Hematopoietic multipotent progenitor cell treated with erythropoietin and hydrocortisone succinate and interleukin-3 and kit ligand, for 8 days (in vitro differentiated cells): ENCODE measurements at places on chromosomes 16 and 17.

DNA sequence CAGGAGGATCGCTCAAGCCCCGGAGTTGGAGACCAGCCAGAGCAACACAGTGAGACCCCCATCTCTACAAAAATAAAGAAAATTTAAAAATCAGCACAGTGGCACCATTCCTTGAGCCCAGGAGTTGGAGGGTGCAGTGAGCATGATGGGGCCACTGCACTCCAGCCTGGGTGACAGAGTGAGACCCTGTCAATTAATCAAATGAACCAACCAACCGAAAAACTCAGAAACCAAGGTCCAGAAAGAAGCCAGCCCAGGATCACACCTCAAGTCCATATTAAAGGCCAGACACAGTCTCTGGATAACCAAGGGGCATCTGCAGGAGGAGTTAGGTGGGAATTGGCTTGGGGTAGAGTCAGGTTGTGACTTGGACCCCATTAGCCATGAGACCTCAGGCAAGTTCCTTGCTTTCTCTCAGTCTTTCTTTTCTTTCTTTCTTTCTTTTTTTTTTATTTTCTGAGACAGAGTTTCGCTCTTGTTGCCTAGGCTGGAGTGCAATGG, 2.4 kb downstream of the HSD17B1 start:
- no peak for DNase-seq

DNA sequence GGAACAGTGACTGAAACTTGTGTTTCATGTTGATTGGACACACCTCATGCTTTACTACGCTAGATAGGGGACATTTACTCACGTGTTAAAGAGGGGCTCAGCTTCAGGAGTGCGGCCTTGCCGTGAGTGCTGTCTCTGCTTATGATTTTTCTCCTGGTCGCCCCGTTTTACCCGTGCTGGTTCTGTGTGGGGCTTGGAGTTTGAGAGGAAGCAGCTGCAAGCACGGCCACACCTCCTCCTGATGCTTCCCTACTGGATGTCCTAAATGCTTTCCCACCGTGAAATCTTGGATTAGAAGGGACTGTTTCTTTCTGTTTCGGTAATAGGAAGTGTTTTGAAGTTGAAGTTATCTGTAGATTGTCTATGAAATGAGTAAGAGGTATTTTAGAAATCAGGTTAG, 54.0 kb upstream of the ZNF750 start:
- DNase-seq, result no peak

GRCh38 chr17:67021196-67021595, 23.2 kb upstream of the CACNG1 start:
- no peak for DNase-seq

GRCh38 chr17:80999536-81000333, 8.1 kb downstream of the CHMP6 start:
- DNase-seq, result no peak

DNA sequence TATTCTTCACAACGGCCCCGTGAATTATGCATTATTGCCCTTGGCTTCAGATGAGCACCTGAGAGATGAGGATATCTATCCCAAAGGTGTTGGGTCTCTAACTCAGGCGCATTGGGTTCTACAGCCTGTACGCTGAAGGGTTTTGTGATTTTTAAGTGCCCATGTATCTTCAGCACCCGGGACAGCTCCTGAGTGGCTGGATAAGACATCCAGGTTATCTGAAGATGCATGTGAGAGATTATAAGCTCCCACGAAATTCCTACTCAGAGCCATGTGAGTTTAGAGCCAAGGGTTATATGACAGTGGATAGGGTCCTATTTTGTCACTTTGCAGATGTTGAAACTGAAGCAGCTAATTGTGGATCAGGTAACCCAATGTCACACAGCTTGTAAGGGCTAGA, 612.3 kb upstream of the EEF2KMT start:
- peak; percentile 3 for DNase-seq

GRCh38 chr17:53655591-53655990, 167.1 kb upstream of the KIF2B start:
- no peak for DNase-seq

DNA sequence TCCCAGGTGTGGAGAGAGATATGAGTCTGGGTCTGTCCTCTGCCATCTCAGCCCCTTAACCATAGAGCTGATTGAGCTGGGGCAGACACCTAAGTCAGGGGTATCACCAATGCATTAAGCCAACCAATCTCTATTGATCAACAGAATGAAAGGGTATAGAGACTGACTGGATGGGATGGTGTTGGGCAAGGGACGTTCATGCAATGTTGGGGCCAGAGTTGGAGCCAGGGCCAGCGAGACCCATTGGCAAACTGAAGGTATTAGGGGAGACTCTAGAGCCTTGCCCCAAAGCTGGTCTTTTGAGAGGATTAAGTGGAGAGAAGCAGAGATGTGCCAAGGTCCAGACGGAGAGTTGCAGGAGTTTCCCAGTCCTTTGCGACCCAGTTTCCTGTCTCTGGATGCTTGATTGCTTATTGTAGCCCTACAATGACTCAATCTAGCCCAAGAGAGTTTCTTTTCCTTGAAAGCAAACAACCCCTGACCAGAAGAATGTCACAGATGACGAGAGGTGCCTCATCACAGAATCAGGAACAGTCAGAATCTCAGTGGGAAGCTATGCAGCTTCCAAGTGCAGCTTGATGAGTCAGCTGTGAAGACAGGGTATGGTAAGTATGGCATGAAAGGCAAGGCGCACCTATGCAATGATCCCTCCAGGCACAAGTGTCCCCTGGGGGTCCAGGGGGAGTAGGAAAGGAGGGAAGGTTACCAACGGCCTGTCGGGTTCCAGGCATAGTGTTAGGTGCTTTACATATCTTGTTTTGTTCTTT, 137.2 kb downstream of the UTP18 start:
- DNase-seq, result no peak

GRCh38 chr17:48262982-48263730, 155.6 kb downstream of the SNX11 start:
- peak; percentile 34 for DNase-seq

DNA sequence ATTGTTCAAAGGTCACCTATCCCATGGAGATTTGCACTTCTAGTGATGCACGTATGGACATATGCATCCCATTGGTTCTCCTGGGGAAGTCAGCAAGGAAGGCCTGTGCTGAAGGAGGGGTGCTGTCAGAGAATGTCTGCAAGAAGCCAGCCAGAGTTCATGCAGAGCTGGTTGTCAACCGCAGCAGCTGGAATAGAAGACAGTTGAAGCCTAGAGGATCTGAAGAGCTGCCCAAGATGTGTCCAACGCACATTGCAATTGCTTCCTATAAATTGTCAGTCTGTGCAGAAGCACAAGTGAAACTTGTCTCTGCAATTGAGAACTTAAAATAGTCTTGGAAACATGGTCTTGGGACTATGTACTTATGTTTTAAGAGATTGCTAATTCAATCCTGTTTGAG, 82.1 kb upstream of the CNTNAP4 start:
- DNase-seq, result no peak

- DNase-seq, result no peak
These were observed 2.4 kb downstream of the GSDMA start for GRCh38 chr17:39965017-39965699.

GRCh38 chr17:55290492-55291113, 25.8 kb downstream of the HLF start:
- no peak for DNase-seq

GRCh38 chr16:12142157-12142556, 165.6 kb downstream of the SNX29 start:
- no peak for DNase-seq

DNA sequence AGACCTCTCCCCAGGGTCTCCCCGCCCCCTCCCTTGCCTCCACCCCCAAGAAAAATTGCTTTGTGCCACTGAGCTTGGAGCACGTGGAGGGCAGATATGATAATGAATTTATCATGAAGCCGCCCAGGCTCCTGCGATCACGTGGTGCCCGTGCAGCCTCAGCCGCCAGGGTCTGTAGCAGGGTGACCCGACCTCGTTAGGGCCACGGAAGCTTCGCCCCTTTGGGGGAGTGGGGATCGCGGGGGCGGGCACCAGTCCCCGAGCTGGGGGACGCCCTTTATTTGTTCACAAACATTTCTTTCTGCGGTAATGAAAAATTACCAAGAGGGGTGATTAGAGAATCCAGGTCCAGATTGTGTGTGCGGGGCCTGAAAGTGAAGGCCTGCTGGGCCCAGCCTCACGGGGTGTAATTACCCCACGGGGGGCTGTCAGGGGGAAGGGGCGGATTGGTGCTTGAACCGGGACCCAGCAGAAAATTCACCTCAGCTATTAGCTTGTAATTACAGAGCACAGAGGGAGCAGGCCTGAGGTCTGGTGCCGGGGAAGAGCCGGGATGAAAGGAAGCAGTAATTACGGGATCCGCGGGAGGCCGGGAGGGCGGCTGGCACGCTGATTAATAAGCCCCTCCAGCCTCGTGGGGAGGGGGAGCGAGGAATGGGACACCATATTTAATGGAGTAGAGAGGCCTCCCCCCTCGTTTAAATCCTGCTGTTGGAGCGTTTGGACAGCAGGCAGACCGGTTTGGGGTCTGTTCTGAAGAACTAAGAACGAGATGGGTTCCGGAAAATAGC, 13.3 kb downstream of the GSE1 start:
- peak; percentile 45 for DNase-seq

GRCh38 chr17:44121997-44122815, 1.2 kb downstream of the HDAC5 start:
- no peak for DNase-seq

DNA sequence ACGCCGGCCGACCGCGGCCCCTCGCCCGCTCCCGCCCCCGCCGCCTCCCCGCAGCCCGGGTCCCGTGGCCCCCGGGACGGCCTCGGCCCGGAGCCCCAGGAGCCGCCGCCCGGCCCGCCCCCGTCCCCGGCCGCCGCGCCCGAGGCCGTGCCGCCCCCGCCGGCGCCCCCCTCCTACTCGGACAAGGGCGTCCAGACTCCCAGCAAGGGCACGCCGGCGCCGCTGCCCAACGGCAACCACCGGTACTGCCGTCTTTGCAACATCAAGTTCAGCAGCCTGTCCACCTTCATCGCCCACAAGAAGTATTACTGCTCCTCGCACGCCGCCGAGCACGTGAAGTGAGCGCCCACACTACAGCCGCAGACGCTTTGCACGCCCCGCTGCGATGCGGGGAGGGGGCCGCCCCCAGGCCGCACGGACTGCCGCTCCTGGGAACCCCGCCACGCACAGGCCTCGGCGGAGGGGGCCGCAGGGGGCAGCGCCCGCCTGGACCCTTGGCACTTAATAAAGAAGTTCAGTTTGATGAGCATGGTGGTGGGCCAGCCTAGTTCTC, 35.5 kb upstream of the ZC3H18 start:
- DNase-seq, result no peak

GRCh38 chr16:10806698-10807097, 11.9 kb downstream of the TVP23A start:
- DNase-seq, result no peak

DNA sequence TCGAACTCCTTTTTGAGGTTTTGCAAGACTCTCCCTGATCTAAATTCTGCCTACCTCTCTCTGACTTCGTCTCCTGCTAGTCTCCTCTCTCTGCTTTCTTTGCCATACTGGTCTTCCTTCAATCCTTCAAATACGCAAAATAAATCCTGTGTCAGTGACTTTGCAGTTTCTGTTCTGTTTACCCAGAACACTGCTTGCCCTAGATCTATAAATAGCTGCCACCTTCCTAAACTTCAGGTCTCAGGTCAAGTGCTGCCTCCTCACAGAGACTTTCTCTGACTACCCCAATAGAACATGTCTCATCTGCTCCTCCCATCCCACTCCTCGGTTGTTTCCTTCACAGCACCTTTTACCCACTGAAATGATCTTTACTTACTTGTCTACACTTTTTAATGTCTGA, 78.9 kb downstream of the TRIM37 start:
- no peak for DNase-seq

GRCh38 chr17:61000911-61001310, 323.3 kb downstream of the BCAS3 start:
- no peak for DNase-seq

DNA sequence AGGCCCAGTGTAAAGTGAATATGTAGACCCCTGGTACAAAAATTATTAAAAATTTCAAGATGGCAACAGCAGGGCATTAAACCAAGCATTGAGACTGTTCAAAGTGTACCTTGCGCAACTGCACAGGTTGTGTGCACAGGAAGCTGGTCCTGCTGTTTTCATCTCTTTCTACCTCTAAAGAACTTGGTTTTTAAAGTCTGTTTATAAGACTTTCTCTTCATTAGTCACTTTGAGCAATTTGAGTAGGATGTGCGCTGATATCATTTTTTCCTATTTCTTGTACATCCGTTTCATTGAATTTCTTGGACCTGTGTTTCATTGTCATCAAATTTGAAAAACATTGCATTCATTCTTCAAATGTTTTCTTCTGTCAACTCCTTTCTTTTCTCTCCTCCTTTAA, 16.8 kb upstream of the PMP22 start:
- no peak for DNase-seq

DNA sequence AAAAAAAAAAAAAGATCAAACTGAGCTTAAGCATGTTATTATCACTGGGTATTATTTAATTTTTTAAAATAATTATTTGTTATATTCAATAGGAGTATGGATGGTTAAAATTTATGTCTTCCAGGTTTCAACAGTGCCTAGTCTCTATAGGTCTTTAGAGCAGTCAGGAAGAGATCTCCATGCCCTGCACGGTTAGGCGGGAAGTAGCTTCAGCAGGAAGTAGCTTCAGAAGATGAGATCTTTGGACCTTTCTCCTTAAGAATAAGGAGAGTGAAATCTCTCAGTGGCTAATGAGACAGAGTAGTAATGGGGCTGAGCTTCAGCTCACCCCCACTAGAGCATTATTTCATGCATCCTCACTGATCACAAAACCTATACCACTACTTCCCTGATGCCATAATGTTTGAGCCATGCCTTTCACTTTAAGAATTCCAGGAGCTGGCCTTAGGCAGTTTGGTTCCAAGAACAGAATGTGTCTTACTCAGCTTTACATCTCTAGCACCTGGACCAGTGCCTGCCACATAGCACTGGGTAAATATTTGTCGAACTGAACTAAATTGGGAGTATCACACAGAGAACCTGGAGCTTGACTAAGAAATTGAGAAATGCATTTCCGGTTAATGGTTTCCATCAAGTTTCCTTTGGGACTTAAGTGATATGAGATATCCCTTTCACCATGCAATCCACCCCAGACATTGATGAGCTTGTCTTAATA, 43.5 kb downstream of the SCPEP1 start:
- no peak for DNase-seq

- DNase-seq, result no peak
These were observed 129.2 kb downstream of the FOXL1 start for GRCh38 chr16:86707581-86707980.

DNA sequence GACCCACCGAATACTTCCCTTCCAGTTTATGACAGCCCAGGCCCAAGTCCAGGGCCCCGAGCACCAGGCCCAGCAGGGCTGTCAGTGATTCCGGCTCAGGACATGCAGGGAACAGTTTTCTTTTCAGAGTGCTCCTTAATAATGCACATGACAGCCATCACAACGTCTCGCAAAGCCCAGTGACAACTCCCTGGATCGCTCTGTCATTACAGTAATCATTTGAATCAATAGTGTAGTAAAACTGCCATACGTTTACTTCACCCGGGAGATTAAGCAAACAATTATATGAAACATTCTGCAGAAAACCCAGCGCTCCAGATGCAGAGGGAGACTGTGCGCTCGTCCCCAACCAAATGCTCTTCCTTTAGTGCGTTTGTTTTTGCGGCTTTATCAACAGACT, 162.6 kb upstream of the CDH13 start:
- no peak for DNase-seq

GRCh38 chr16:68005786-68006286, 6.6 kb upstream of the DPEP2 start:
- DNase-seq, result peak; percentile 37

GRCh38 chr17:38747463-38748148, 530 bp downstream of the PCGF2 start:
- DNase-seq, result no peak

GRCh38 chr17:48960834-48961515, 7.4 kb downstream of the GIP start:
- DNase-seq, result no peak
